ENCODE measurements at places on chromosomes 16 and 17. TPM values are rescaled to one million over a fixed set of nuclear protein-coding genes. Genes with fewer than 3 reads are reported as not detected.

RGS11 gene
- total RNA-seq = 8.3 TPM

LITAFD gene
- not detected for total RNA-seq

DNA sequence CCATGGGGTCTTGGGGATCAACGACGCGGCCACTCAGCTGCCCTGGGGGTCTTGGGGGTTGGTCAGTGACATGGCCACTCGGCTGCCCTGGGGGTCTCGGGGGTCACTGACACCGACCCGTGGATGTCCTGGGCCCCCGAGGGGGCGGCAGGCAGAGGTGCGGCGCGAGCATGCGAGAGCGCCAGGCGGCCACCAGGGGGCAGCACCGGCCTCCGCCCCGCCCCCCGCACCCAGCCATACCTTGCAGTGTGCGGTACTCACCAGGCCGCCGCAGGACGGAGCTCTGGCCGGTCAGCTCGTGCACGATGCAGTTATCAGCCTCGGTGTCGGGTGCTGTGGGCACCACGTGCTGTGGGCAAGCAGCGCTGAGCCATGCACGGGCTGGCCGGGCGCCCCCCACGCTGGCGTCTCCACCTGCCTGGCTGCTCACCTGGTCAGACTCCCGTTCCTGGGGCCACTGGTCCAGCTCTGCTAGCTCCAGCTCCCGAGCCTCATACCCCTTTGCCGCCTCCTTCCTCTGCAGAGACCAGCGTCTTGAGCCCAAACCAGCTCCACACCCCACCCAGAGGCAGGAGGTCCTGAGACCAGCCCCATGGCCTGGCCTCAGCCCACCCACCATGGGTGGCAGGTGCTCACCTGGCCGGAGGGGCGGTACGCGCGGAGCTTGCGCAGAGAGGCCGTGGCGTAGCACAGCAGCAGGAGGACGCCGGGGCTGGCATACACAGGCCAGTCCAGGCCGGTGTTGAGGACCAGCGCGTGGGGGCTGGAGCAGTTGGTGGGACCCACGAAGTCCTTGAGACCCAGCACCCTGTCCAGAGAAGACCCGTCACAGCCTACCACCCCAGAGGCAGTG lies 31.2 kb downstream of the CTU2 start:
- peak; percentile 95 for DNase-seq

- DNase-seq = no peak
These were observed 34.3 kb upstream of the WSCD1 start for GRCh38 chr17:6035801-6036394.

DNA sequence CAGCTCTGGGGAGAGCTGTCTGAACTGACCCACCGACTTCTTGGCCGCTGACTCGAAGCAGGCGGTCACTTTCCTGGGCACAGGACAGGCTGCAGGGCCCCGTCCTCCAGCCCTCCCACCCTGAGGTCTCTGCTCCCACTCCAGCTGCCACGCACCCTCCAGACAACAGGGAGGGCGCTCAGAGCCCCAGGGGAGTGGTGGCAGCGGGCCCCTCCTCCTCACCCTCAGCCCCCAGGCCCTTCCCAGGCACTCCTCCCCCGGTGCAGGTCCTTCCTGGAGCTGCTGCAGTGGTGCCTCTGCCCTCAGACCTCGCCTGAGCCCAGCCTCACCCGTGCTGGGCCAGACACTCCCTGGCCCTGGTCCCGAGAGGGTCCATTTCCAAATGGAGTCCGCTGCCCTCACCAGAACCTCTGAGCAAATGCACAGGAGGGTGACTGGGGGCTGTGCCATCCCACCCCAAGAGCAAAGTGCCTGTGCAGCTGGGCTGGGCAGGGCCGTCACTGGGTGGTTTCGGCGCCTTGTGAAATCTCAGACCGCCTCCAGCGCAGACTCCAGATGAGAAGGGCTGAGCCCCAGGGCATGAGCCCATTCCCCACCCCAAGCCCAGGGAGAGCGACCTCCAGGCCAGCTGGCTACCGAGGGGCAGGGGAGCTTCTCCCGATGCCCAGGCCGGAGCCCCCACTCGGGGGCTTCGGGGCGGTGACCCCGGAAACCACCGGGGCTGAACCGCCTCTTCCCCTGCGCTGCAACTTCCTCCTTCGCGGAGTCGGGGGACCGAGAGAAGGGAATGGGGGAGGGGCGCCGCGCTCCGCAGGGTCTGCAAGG lies 717 bp downstream of the CYBA start:
- no peak for DNase-seq

- DNase-seq = peak; percentile 68
These were observed 62.0 kb downstream of the SLC39A11 start for GRCh38 chr17:73030501-73030921.

DNA sequence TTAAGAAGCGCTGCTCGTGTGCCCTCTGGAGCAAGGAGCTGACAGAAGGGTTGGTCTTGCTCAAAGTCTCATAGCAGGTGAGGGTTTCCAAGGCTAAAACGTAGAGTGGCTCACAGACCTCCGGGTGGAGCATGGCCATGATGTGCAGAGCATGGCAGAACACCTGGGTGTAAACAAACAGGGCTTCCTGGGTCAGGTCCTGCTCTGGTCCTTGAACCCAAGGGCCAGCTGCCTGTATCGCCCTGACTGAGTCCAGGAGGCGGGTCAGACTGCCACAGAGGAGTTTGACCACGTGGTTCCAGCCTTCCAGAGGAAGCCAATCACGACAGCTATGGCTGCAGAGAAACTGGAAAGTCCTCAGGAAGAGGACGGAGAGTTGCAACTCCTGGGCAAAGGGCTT lies 7.1 kb downstream of the GEMIN4 start:
- no peak for DNase-seq

- no peak for DNase-seq
These were observed 4.0 kb downstream of the C1QTNF1 start for GRCh38 chr17:79027925-79028491.

DNA sequence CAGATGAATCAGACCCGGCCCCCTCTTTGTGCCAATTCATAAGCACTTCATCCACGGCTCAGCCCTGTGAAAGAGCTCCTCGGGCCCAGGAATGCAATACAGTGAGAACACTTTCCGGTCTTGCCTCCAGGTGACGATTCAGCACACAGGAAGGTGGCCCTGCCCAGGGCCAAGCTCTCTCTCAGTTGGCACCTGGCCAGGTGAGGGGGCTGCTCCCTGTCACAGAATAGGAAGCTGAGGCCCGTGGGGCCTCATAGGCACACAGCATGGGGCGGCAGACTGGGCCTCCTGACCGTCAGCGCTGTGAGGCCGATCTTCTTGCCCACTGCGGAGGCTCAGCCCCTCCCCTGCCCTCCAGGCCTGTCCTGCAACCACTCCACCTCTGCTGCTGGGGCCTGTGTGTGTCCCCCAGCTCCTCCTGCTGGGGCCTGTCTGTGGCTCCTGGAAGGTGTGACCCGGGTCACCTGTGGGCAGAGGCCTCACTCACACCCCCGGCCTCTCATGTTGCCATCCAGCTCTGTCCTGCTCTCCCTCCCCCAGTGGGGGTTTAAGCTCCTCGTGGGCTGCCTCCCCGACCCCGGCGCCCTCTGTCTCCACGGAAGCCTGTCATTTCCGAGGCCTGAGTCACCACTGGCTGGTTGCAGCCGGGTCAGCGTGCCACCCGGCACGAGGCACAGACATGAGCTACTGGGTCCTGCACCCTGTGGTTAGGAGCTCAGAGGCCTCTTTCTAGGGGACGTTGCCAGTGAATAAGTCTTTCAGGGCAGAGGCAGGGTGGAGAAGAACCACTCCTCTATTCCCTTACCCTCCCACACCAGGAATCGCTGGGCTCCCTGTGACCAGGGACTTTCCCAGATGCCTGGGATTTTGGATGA lies 114.4 kb downstream of the SEC14L1 start:
- DNase-seq = peak; percentile 66

- no peak for DNase-seq
These were observed 7.7 kb downstream of the CORO6 start for GRCh38 chr17:29615048-29615385.

DNA sequence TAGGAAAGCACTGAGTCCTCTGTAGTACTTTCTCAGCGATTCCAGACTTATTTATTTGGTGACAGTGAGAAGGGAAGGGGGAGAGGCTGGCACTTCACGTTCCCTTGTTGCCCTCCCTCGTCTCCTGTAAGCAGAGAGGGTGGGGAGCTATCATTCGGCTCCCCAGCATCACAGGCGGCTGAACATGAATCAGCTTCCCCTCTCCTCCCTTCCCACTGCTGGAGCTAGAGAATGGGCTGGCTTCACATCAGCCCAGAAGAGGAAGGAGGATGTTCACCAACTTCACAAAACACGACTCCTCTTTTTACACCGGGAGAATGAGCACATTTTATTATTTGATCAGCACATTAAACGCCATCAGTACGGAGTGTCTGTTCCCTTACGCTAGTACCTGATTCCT lies 6.7 kb upstream of the CMIP start:
- DNase-seq = no peak

Data from pancreas (tissue), 10 donors.